IPS DF 6.9 (cell line): ENCODE measurements at places on chromosomes 4 and X.

DNA sequence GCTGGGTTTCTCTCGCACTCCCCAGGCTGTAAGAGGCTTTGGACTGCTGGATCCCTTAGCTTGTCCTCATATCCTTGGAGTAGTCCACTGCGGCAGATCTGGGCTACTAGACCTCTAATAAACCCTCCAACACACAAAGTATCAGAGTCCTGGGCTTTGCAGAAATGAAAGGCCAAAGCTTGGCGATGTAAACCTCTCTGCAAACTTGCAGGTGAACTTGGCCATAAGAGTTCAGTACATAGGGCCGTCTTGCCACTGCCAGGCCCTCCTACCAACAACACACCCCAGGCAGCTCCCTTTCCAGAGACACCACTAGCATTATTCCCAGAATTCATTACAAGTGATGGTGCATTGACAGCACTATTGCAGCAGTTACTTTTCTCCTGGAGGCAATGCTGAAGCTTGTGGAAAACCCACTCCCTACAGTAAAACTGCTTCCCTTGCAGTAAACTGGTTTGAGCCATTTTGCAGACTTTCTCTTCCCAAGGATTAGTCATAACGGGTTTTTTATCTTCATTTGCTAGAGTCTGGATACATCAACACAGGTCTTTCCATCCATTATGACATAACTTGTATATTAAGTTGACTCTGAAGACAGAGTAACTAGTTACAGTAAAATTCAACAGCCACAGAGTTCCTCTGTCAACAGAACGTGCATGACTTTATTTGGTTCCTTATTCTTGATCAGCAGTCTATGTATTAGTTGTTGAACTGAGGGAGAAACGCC is 2.4 kb downstream of the ANKRD50 start:
- no peak for DNase-seq

DNA sequence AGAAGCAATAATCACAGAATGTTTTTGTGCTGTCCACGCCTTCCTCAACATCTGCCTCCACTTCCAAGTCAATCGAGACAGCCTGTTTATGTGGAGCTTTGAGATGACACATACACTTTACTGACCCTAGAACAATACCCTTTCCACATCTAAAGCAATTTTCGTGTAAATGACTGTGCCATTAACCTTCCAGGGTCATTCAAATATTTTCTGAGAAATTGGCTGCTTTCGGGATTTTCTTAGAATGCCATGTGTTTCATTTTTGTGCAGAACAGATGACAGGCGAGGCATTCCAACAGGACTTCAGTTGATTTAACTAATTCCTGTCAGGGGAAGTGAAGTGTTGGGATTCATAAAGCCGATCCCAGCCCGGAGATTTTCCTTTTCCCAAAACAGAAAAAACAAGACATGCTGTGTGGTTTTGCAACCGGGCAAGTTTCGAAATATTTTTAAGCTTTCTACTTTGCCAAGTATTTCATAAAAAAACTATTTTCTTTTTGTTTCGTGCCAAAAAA is 73.9 kb downstream of the SORBS2 start:
- DNase-seq, result no peak

DNA sequence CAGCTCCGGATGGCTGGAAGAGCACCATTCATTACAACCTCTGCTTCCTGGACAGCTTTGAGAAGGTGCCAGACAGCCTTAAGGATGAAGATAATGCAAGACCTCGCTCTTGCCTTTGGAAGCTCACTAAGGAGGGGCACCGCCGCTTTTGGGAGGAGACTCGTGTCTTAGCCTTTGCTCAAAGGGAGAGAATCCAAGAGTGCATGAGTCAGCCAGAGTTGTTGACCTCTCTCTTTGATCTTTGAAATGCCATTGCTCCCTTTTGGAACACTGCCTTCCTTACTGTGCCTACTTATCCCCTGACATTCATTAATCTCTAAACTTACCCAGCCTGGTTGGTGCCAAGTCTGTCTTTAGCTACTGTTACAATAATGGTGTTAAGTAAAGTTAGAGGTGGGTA is 1.2 kb downstream of the FOXR2 start:
- DNase-seq, result no peak

GRCh38 chr4:34814266-34814665 is 1430.0 kb downstream of the ARAP2 start:
- DNase-seq, result no peak

- DNase-seq, result no peak
These were observed 48.0 kb upstream of the SOD3 start for GRCh38 chr4:24747234-24747975.

- no peak for DNase-seq
These were observed 156.4 kb upstream of the BOD1L1 start for GRCh38 chr4:13783800-13784411.

- no peak for DNase-seq
These were observed 195.7 kb upstream of the CASK start for GRCh38 chrX:42119076-42119475.

GRCh38 chrX:107894038-107894437 is 68.4 kb downstream of the MID2 start:
- DNase-seq, result peak; percentile 22

DNA sequence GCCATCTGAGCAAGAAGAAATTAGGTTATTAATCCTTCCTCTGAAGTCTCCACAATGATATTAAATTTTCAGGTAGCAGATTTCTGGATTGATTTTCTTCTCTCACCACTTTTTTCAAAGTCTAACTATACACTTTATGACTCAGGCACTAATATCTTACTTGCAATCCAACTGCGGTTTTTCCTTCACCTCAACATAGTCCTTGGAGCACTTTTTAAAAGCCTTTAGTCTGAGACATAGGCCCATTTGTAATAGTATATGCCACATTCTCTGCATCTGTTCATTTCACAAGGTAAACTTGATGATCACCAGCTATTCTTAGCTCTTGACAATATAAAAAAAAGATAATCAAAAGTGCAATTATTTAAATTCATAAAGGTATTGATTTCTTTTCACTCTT is 55.9 kb upstream of the EDNRA start:
- DNase-seq, result no peak

DNA sequence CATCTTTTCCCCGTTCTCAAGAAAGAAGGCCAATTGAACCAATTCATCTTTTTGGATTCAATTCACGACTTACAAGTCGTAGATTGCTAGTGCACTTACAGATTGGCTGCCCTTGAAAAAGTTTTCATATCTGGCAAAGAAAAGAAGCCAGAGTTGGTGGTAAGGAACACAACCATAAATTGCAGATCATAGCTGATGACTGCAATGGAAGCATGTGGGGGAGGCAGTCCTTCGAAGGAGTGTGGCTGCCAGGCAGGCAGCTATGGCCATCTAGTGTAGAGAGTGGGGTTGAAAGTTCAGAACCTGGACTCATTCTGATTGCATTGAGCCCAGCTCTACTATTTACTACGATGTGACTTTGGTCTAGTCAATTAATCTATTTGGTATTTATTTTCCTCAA is 4.5 kb downstream of the GPM6A start:
- DNase-seq, result no peak
